Lung (tissue), 17 donors: ENCODE measurements at places on chromosomes 2 and 18. TPM values are rescaled to one million over a fixed set of nuclear protein-coding genes. Genes with fewer than 3 reads are reported as not detected.

DNA sequence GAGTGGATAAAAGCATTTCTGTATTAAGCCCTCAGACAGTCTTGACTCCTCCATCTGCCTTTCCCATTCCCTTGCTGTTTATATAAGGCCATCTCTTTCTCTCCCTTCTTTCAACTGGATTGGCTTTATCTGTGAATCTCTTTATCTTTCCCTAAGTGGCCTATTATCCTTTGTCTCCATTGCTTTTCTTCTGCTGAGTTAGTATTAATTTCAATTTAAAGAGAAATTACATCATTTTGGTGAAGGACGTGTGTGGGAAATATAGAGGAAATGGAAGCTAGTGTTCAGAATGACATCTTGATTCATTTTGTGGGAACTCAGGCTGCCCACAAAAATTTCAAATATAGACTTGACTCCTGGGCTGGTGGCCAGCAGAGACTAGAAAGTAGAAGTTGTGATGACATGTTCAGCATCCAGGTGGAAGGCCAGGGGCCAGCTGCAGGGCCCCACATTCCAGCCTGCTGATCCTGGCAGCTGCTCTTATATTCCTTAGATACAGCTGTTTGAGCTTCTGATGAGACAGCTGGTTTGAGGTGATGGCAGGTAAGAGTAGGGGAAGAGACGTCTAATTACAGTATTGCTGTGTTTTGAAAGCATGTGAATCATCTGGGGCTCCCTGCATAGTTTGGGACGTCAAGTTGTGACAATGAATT is 52.3 kb downstream of the DIS3L2 start:
- H3K27me3 ChIP-seq: no peaks in the 10 kb centered on the region
- peak; percentile 10 for DNase-seq
- H3K36me3 ChIP-seq: peaks cover 12% of the 10 kb centered on the region
- no peaks in the 10 kb centered on the region for H3K4me1 ChIP-seq
- H3K27ac ChIP-seq: no peak overlapping the region
- H3K4me3 ChIP-seq: no peak overlapping the region

DNA sequence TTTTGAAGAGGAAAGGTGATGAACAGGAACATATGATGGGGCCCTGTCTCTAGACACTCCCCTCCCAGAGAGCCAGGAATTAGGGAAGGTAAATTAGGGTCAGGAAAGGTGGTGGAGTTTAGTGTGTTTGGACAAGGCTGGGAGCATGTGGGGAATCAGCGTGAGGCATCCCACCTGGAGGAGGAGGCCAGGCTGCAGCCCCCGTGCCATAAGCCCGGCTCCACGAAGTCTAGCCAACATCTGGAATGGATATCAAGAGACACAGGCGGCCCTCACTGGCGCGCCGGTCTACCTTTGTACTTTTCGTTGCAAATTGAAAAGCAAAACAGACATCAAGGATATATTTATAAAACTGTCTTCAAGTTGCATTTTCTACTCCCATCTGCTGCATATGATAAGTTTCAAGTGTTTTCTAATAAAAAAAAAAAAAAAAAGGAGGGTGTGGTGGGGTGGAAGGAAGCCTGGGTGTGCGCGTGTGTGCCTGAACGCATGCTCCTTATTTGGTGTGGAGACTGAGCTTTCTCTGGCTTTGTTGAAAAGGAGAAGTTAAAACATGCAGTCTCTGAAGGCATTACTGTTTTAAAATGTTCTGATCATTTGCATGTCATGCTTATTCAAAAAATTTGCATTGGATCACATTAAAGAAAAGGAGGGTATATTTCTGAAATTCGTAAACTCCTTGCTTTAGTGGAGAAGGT is 546.7 kb upstream of the ID2 start:
- peaks cover 8% of the 10 kb centered on the region for H3K4me1 ChIP-seq
- DNase-seq: no peak
- H3K27ac ChIP-seq: peak overlapping the region; percentile 56

DCDC2C gene
- not detected for polyA plus RNA-seq

DNA sequence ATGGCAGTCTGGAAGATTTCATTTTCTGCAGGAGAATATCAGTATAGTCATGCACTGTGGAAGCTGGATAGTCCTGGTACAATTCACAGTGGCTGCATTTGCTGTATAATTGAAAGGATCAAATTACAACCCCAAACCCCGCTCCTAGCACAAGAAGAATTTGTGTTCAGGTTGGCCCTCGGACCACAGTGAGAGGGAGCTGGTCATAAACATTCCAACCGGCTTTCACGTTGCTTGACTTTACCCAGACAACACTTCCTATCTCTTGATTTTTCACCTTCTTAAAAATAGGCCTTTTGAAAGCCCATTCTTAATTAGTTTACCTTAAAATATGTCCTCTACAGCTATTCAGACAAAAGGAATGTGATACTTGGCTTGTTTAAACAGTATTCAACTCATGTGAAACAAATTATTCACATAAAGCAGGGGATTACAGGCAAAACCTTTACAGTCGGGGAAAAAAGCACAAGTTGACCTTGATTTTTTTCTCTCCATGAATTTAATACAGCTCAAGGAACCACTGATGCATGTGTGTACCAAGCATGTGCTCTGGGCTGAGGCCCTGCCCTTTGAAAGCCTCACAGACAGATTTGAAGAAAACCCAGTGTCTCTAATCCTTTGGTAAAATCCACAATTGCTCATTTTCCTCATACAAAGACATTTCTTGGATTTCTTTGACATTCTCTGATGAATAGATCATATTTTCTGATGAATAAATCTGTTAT is 143.0 kb upstream of the SOX11 start:
- no peaks in the 10 kb centered on the region for H3K36me3 ChIP-seq
- no peak overlapping the region for H3K27ac ChIP-seq
- H3K4me1 ChIP-seq: no peaks in the 10 kb centered on the region
- H3K27me3 ChIP-seq: no peaks in the 10 kb centered on the region
- no peak overlapping the region for H3K4me3 ChIP-seq

GRCh38 chr2:30963184-30963583 is 155.9 kb upstream of the CAPN13 start:
- H3K27me3 ChIP-seq: no peaks in the 10 kb centered on the region
- no peaks in the 10 kb centered on the region for H3K4me1 ChIP-seq
- DNase-seq: no peak
- no peak overlapping the region for H3K27ac ChIP-seq
